ENCODE measurements at places on chromosomes 5 and 9. TPM values are rescaled to one million over a fixed set of nuclear protein-coding genes. Genes with fewer than 3 reads are reported as not detected.

RORB gene
- 22.0 TPM for total RNA-seq

TAL2 gene
- not detected for total RNA-seq

SEC24A gene
- 9.0 TPM for total RNA-seq

LHX3 gene
- total RNA-seq: not detected

C5orf58 gene
- total RNA-seq: not detected

SOHLH1 gene
- total RNA-seq: not detected

PTBP3 gene
- 11.4 TPM for total RNA-seq
